ENCODE measurements at places on chromosomes 5 and 9.

GRCh38 chr5:80172067-80172695, 83.7 kb downstream of the SERINC5 start:
- DNase-seq, result no peak

- DNase-seq, result no peak
These were observed 187.7 kb upstream of the RGMB start for GRCh38 chr5:98585661-98586310.

DNA sequence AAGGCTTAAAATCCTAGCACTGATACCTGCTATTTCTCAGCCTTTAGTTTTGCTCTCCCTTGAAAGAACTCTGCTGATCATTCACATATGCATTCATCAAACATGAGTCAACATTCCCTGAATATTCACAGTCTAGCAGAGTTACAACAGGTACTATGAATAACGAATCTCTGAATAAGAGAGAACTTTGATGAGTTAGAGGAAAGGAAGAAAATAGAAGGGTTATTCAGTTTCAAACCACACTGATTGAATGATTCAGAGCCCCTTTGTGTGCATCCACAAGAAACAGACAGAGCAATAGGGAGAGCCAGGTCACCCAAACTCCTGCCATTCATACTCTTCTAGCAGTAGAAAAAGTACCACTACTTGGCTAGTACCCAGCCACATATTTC, 36.0 kb downstream of the FOXD1 start:
- no peak for DNase-seq

DNA sequence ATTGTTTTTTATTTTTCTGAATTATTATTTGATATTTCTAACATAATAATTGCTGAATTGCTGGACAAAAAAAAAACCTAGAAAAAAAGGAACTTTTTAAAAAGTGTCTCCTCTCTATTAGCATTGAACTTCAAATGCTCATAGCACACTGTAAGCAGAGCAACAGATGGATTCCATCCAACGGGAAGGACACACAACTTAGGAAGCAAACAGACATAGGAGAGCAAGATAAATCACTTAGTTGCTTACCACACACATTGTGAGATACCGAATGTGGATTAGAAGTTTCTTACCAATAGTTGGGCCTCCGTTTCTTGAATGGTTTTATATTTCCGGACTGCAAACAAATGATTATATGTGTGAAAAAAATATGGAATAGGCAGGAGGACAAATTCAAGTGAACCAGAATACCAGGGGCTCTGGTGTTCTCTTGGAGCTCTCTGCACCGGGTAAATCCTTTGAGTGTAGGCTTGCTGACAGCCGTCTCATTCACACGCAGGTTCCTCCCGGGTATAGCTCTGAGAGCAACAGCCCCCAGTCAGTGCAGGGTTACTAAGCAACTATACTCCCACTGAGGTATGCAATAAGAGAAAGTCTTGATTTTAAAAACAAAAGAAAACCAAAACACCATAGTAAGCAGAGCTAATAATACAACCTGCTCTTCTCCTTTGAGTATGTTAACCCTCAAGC, 217.6 kb downstream of the TMEM167A start:
- no peak for DNase-seq

DNA sequence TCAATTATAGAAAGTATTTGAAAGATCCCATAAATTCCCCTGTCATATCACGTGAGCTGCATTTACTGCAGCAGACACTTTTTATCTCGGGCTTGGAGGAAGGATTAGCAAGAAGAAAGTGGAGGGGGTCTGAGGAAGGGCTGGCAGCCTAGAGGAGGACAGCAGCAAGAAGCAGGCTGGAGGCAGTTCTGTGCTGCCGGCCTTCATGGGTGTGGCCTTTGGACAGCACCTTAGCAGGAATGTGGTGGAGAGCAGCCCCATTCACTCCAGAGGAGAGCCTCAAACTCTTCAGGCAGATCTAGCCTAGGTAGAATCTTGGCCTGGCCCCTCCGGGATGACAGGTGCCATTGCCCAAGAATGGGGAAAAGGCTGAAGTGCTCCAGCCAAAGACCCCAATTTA, 89.8 kb upstream of the GABRP start:
- no peak for DNase-seq

DNA sequence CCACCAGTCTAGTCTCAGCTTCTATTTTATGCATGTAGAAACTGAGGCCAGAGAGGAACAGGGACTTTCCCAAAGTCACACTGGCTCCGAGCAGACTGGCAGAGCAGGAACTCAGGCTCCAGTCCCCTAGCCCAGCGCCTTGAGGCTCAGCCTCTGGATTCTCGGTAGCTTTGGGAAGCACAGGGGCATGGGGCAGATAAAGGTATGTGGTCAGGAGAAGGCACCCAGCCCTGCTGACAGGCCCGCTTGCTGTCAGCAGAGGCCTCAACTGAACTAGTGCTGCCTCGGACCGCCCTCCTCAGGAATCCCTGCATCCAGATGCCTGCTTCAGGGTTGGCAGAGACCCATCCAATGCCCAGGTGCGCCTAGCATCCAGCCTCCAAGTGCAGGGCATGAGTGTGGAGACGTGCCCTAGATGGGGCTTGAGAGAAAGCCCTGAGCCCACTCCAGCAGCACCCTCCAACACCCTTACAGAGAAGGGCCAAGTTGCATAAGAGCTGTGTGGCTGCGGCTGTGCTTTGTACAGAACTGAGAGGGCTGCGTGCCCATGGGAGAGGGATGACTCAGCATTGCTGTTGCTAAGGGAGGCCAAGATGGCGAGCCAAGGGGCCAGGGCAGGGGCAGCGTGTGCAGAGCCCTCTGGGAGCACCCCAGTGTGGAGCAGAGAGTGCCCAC, 168.6 kb downstream of the MACROH2A1 start:
- no peak for DNase-seq

- no peak for DNase-seq
These were observed 281.8 kb downstream of the MLLT3 start for GRCh38 chr9:20340511-20340861.

- DNase-seq, result no peak
These were observed 244.5 kb upstream of the C9orf72 start for GRCh38 chr9:27817747-27818146.

DNA sequence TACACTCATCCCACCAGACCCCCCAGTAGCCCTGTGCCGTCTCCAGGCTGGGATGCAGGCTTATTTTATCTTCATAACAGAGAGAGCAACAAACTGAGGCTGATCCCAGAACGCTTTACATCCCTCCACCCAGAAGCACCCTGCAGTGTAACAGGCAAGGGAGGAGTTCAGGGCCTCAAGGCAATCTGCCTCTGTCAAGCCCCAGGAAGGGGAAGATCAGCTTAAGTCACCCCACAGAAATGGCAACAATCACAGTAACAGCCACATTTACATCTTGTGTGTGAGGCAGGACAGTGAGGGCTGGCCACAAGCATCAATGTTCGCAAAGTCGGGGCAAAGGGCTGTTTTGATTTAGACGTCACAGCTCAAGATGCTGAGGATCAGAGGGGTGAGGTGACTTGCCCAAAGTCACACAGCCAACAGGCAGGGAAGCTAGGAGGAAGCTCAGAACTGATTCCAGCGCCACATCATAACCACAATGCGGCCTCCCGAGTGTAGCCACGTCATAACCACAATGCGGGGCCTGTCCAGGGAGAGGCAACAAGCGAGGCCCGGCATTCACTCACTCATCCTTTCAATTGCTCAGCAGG, 14.4 kb downstream of the STK10 start:
- peak; percentile 86 for DNase-seq

- no peak for DNase-seq
These were observed 32.6 kb upstream of the RNF130 start for GRCh38 chr5:180104168-180104530.

- no peak for DNase-seq
These were observed 73.3 kb downstream of the PRKACG start for GRCh38 chr9:68940573-68940972.

Data from activated CD4-positive, alpha-beta T cell treated with anti-CD3 and anti-CD28 coated beads, Interleukin-2, amount 50 U/mL, for 48 hours (primary cell).